ENCODE measurements at places on chromosomes 3 and 15.

DNA sequence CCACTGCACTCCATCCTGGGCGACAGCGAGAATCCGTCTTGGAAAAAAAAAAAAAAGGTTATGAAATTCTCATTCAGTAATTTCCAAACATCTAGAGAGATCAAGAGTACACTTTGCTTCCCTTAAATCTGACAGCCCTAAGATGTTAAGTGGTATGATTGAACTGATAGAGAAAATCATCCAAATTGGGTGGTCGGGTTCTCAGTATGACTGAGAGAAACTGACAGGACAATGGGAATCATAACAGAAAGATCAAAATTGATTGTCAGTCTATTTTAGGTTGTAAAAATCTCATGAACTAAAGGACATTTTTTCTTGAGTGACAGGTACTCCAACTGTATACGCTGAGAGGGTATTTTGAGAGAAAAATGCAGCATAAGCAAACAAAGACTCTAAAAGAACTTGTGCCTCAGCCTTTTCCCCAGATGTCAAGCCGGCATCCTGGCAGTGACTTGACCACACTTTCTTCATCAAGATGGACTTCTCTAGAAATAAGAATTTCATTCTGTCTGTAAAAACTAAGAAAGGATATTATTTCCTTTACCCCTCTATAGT, 65.8 kb downstream of the MYO5A start:
- no peak for DNase-seq

DNA sequence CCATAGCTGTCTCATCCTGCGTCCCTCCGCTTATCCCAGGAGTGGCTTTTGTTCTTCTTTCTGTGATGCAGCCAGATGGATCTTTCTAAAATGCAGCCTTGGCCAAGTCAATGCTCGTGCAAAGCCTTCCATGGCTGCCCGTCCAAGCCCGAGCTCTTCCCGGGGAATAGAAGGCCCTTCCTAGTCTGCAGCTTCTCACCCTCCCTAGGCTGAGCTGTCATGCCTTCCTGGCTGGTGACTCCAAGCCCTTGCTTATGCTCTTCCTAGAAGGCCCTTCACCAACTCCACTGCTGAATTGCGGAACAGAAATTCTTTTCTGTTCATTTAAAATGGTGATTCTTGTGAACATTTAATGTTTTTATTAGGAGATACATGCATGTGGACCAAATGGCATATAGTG, 95.9 kb downstream of the SMAD6 start:
- no peak for DNase-seq

- no peak for DNase-seq
Observed at GRCh38 chr3:98026425-98027084, 8.6 kb downstream of the GABRR3 start.

GRCh38 chr15:101600035-101600434, 52.1 kb downstream of the TM2D3 start:
- no peak for DNase-seq

DNA sequence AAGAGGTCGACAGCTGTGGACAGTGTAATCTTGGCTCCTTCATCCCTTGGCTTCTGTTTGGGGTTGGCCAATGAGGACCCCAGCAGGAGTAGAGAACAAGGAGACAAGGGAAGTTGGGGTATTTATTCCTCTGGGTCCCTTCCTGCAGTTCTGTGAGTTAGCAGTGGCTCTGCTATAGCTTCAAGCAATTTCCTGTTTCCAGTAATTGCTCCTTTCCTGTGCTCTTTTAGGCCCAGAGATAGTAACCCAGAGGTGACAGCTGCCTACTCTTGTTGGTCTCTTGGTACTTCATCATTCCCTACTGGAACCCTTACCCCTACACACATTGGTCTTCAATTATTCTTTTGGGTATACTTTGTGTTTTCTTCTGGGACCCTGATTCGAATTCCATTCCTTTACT, 92.9 kb downstream of the NR1D2 start:
- no peak for DNase-seq

GRCh38 chr15:77759896-77760592, 127.3 kb upstream of the LINGO1 start:
- no peak for DNase-seq

DNA sequence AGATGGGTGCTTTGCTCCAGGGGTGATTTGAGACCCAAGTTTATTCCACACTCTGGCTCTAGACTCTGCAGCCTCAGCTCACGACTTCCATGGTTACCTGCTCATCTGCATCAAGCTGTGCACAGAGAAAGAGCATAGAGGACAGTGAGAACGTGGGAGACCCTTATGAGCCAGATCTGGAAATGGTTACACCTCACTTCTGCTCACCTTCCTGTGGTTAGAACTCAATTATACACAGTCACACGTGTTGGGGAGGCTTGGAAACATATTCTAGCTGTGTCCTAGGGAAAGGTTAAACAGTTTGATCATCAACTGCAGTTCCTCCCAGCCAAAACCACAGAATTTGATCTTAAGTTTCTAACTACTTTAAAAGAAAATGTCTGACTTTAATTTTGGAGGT, 1.8 kb downstream of the FETUB start:
- no peak for DNase-seq

GRCh38 chr3:109336291-109336861, 970 bp downstream of the DPPA4 start:
- no peak for DNase-seq

DNA sequence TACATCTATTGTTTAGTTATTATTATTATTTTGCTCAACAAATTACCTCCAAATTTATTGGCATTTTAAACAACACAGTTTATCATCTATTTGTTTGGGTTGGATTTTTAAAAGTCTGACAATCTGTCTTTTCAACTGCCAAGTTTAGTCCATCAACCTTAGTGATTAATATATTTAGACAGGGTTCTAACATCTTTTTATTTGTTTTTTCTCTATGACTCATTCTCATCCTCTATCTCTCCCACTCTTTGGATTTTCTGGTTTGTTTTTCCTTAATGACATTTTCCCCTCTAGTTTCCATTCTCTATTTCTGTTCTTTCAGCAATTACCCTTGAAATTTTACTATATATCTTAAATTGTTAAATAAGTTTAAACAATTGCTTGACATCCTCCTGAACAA, 41.9 kb downstream of the EMC4 start:
- no peak for DNase-seq

DNA sequence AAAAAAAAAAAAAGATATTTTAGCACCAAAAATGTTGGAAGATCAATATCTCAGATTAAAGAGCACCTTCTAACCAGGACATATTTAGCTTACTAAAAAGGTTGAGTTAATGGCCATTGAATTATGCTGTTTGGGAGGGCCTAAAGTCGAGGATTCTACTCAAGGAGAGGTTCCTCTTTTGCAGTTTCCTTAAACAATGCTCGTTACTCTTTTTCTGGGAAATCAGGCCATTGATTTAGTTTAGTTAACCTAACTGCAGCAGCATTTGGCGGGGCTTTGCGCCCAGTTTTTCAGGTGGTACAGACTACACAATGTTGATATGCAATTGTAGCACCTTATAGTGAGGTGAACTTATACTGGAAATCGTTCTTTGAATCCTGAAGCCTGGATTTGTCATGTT, 6.8 kb downstream of the ABHD2 start:
- no peak for DNase-seq

GRCh38 chr3:191005790-191006189, 143.3 kb upstream of the GMNC start:
- DNase-seq = no peak

DNA sequence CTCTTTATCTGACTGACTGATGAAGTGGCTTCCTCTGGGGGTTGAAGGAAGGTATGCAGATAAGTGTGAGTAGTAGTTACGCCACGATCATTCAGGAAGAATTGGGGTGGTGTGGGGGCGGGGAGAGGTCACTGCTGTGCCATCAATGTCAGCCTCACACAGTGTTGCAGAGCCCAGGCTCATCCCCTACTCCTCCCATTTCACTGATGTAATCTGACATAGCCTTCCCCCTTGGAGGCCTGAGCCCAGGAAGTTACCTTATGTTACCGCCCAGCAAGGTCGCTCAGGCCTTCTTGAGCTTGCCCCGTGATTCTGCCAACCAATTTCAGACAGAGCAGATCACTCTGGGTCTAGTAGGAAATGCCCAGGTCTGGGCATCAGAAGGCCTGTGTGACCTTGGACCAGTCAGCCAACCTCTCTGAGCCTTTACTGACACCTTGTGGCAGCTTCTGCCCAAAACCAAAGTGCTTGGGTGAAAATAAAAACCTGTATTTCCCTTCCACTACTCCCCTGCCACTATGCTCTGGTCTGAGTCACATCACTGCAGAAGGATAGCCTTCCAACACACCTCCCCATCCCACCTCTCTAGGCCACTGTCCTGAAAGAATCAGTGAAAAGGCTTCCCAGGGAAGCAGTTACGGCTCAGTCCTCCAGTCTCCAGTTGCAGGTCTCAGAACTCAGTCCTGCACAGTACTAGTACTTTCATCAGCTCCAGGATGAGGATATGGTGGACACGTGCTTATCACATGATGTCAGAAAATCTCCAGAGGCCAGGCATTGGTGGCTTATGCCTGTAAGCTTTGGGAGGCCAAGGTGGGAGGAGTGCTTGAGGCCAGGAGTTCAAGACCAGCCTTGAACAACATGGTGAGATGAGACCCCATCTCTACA, 28.1 kb upstream of the INSYN1 start:
- DNase-seq = peak; percentile 70

GRCh38 chr3:141382571-141382970, 14.3 kb downstream of the ZBTB38 start:
- no peak for DNase-seq

DNA sequence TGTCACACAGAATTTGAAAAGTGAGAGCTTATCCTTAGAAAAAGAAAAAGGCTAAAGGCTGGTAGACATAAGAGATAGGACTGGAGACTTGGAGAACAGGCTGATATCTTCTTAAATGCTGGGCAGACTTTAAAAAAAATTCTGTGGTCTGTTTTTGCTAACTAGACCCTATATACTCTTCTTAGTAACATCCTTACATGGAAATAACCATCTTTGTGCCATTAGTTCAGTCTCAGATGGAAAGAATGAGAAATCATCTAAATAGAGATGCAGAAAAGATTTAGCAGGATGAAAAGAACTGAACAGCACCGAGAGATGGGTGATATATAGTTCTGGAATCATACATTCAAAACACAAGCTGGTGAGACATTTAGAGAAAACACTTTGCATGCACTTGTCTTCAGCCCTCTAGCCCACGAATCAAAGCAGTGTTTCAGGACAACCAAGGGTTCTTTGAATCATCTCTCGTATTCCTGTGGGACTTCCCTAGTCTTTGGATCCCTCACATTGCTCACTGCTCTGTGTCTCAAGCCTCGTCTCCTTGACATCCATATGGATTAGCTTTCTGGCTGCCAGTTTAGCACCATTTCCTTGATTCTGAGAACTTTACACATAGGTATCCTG, 93.0 kb upstream of the LYSMD4 start:
- DNase-seq = no peak

GRCh38 chr15:52427804-52428203, 100.9 kb downstream of the MYO5A start:
- DNase-seq = peak; percentile 60

DNA sequence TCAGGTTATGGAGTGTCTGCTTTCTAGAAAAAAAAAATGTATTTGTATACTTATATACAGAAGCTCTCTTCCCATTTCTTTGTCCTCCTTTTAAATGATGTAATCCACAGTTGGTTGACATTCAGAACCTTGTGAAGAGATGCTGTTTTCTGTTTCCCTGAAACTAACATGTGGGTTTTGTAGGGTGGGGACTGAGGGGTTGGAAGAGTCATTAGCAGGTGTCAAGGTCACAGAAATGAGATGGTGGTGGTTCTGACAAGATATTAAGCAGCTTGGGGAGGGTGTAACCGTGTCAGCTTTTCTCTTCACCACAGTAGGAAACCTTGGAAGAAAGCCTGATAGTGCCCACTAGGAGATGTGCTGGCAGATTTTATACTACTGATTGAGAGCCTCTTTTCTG, 2.4 kb downstream of the RASA2 start:
- no peak for DNase-seq

DNA sequence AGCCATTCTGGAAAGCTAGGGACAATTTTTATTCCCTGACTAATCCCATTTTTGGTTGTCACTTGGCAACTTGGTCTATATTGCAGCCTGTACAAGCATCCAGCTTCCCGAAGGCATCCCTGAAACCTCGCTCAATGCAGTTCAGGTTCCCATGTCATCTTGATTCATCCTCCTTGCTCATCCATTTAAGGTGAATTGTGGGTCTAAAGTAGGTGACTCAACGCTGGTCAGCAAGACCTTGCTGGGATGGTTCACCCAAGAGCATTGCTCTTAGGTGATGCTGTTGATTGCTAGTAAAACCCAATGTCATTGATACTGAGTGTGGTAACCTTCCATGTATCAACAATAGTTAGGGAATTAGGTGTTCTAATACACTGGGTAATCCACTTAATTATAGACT, 13.1 kb upstream of the RAB8B start:
- DNase-seq = no peak

DNA sequence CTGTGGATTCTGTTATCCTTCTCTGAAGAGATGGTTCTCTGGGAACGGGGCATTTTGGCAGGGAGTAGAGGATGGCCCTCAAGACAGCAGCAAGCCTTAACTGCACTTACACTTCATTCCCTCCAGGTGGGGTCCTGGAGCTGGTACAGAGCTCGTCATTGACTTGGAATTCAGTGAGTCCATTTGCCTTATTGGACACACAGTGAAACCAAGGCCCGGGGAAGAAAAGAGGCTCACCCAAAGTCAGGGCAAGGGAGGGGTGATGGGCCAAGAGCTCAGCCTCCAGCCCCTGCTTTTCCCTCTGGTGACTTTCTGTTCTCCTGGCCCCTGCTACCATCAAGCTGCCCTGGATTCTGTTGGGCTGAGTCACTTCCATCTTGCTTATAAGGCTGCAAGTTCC, 125.6 kb downstream of the ETFA start:
- no peak for DNase-seq

DNA sequence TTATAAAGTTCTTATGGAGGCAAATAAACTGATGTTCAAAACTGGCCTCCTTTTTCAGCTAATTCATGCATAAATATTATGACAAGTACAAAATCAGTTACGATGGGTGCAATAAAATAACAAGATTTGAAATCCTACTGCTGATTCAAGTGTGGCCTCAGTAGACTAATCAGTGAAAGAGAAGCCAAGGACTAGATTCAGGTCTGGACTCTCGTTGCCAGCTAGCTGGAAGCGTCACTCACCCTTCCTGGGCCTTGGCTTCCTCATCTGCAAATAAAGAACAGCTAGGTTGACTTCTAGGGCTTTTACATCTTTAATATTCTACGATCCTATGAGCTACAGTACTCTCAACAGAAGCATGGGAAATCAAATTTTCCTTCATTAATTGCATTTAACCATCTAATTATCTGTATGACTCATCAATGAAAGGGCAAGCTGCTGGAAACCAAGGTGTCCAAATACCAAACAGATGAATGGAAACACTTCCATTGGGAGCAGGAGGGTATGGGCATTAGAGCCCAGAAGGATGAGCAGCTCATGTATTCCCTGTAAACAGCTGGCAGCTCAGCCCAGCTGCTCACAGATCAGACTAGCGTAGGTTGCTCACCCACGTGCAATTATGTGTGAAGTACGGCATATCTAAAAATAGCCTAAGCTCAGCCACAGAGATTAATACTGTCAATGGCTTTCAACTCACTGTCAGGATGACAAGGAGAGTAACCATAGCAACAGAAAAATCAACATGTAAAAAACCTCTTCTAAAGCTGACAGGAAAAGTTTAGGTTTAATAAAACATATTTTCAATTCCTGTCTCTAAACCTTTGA, 294.8 kb downstream of the PLCL2 start:
- no peak for DNase-seq

GRCh38 chr3:5312290-5312689, 124.8 kb downstream of the EDEM1 start:
- DNase-seq = no peak

GRCh38 chr3:176935194-176935888, 261.9 kb downstream of the TBL1XR1 start:
- DNase-seq = no peak
